ENCODE measurements at places on chromosomes 6 and 20.

GRCh38 chr20:24686156-24686555, 216.7 kb downstream of the SYNDIG1 start:
- DNase-seq = no peak

DNA sequence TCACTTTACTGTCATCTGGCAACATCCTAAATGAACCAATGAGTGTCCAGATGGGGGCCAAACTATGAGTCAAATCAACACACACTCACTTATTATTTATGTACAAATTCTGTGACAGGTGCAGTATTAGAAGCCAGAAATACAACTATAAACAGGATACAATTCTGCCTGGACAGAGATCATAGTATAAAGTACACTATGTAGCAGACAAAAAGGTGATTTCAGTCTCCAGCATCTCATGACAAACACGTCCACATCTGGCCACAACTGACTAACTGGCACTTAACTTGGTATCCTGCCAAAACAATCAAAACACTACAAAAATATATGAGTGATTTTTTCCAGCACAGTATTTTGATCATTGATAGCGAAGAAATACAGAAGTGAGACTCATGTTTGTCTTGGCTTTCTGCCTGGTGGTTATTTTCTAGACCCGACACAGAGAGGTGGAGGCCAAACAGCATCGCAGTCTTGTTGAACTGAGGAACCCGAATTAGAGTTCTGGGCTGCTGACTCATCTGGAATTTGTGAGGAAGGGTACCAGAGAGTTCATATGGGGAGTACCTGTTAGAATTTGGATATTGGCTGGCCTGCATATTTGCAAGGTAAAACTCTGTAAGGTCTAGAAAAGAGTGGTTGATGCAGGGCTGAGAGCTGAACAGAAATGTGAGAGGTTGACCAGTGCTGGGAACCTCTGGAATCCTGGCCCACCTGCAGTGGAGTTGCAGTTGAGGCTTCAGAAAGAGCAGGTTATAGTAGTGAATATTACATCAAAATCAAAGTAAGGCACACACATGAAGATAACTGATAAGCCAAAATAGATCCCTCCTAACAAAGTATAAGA, 475.2 kb downstream of the PTPRT start:
- no peak for DNase-seq

DNA sequence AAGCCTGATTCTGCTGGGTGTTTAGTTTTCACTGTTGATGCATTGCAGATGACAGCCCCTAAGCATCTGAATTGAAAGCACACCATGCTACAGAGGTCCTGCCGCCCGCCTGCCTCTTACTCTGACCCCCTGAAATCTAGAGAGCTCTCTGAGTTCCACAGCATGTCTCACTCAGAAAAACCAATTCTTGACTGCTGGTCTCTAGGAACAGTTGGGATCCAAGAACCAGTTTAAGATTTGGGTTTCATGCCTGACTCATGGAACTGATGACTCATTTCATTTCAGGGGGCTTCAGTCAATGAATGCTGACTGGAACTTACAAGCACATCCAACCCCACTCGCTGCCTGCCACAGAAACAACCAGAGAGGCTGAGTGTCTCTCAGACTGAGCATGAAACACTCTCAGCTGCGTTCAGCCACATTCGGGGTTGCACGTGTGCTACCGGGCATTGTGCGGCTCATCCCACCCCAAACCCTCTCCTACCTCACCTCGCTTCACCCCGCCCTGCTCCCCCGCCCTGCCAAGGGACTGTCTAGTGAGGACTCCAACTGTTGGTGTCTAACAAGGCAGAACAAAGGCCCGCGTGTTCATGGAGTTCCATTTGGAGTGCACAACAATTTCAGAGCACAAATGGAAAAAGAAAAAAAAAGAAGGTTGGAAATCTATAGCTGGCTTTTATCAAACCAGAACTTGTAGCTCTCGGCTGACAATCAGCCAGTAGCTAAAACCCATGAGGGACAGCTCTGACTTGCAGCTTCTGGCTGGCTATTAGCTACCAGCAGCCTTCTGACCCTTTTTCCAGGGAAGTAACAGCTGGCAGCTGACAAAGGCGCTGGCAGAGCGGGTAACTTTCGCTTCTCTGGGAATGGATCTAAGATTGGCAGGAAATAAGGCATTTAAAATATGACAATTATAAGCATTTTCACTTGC, 20.0 kb upstream of the TRAF3IP2 start:
- DNase-seq = no peak

GRCh38 chr6:90062051-90062450, 167.8 kb downstream of the GJA10 start:
- DNase-seq = no peak

GRCh38 chr20:1274485-1275311, 8.6 kb downstream of the SNPH start:
- DNase-seq = no peak

GRCh38 chr20:50491168-50491567, 19.0 kb upstream of the PTPN1 start:
- no peak for DNase-seq

- no peak for DNase-seq
These were observed 20.3 kb downstream of the CST7 start for GRCh38 chr20:24969186-24970029.

DNA sequence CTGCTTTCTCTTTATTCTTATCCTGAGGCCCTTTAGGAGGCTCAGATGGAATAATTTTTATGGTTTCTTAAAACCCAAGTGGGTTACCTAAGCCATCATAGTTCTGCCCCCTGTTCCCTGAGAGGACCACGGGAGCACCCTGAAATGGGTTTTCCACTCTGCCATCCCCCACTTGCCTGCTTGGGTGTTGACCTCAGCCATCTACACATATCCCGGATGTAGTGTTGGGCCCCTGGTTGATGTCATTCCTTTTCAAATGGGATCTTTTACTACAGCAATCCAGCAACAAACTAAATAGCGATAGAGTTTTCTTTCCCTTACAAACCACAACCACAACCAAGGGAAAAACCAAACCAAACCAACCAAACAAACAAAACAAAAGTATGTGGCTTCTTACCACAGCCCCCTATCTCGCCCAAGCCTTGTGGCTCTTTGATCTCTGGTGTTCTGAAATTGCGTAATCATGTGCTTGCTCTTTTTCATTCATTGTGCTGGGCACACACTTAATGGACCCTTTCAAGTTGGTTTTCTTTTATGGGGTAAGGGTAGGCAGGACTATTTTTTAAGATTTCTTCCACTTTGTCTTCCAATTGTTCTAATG, 154.9 kb downstream of the ESR1 start:
- no peak for DNase-seq

DNA sequence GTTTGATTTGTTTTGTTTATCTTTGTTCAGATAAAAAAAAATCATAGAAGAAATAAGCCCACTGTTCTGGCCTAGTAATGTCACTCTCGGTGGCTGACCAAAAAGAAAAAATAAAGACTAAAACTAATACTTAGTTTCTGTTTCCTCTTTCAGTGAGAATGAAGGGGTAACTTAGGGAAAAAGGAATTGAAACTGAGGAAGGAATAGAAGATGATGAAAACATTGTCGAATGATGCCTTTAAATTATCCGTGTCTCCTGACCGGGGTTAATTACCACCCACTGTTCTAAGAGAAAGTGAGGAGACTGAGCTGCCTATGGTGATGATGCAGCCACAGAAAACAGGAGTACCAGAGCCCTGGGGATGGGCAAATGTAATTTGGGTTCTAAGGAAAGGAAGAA, 73.1 kb downstream of the PTCHD4 start:
- DNase-seq = no peak

DNA sequence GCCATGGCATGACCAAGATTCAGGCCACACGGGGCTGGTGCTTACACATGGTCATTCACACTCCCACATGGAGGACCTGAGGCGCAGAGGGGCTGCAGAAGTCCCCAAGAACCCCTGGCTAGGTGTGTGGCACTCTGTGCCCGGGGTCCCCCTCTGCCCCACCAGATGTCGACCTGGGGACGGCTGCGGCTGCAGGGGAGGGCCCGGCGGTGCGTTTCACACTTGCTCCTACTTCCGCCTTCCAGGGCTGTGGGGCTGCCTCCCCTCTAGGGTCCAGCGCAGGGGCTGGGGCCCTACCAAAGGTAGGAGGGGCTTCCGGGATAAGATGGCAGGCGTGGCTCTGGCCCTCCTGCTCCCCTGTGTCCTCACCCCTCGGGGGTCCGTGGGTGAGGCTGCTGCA, 81.1 kb upstream of the SLCO4A1 start:
- DNase-seq = no peak

DNA sequence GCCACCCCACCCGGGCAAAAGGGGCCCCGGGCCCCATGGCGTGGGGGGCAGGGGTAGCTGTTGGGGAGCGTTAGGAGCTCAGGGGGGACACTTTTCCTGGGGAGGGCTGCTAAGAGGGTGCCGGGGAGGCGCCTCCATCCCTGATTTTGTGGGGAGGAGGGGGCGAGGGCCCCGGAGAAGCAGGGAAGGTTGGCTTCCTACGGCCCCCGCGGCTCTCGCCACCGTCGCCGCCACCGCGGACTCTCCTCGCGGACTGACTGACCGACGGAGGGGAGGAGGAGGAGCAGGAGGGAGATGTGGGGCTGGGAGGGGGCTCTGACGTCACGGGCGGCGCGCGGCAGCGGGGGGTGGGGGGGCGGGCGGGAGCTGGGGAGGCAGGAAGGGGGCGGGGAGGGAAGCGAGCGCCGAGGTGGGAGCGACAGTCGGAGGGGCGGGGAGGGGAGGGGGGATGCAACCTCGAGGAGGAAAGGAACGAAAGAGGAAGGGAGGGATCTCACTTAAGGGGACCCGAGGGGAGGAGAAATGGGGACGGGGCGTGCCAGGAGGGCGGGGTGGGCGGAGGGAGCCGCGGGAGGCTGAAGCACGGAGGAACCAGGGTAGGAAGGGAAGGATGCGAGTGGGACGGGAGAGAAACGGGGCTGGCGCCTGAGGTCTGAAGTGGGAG, 5.1 kb downstream of the GABBR1 start:
- no peak for DNase-seq

DNA sequence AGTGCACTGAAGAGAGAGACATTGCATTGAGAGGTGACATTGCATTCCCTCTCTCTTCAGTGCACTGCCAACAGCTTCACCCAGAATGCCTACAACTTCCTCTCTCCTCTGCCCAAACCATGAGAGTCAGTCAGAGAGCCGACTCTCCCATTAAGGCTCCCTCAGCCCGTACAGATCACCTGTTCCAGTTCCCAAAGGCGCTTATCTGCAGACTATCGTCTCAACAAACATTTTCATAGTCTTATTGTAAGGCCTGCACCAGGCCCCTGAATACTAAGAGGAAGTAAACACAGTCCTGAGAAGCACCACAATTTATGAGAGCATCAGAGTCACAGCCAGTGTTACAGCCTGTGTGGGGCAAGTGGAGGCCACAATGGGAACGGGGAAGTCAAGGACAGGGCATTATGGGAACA, 53.7 kb downstream of the GFOD1 start:
- no peak for DNase-seq

Data from stimulated activated CD4-positive, alpha-beta T cell treated with anti-CD3 and anti-CD28 coated beads, TNF-alpha, amount 100 ng/mL, for 24 hours (primary cell).